ENCODE measurements at places on chromosomes 4 and X.

DNA sequence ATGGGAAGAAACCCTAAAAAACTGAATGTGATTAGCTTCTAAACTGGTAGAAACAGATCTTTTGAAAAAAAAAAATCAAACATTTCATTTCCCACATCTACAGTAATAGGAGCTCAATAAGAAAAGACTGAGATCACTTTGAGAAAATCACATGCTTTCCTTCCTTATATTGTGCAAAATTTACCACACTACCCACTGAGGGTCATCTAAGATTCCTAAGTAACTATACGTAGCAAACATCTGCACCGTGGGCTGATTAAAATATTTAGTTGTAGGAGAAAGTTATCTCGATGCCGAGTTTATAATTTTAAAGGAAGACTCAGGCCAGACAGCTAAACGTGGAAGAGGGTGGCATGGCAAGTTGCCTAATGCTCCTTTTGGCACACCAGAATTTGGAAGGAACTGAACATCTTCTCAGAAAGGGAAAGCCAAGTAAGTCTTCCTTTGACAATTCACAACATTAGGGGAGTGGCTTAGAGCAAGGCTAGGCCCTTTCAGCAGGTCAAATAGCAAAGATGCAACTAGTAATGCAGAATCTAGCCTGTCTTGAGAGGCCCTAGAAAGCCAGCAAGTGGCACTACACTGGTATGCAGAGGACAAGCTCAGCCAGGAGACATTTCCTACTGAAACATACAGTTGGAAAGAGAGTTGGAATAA is 128.0 kb downstream of the TMA16 start:
- DNase-seq, result no peak

- no peak for DNase-seq
Measured at GRCh38 chr4:154741131-154741665, 2.6 kb upstream of the LRAT start.

DNA sequence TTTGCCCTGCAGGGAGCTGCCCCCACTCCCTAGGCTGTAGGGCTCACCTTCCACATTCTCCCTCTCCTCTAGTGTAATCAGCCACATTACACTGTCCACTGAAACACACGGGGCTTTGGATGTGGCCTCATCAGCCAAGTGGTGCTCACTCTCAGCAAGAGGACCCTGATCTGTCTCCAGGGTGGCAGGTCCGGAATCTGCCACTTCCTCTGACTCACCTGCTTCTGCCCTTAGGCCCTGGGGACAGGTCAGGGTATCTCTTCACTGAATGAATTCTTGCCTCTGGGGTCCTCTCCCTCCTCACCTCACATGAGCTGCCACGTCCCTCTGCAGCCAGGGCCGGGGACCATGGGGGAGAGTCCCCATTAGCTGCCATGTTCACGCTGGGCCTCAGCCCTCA is 15.9 kb downstream of the ZNF41 start:
- DNase-seq, result no peak

GRCh38 chrX:48001260-48001659 is 2.5 kb downstream of the ZNF182 start:
- no peak for DNase-seq

- DNase-seq, result no peak
Measured at GRCh38 chr4:97139791-97140190, 1003.5 kb downstream of the STPG2 start.

GRCh38 chr4:139908636-139909437 is 243.2 kb downstream of the MGST2 start:
- no peak for DNase-seq

GRCh38 chrX:18428006-18428405 is 2.6 kb downstream of the CDKL5 start:
- DNase-seq, result no peak

- DNase-seq, result no peak
Measured at GRCh38 chr4:151729731-151730559, 30.9 kb downstream of the GATB start.

DNA sequence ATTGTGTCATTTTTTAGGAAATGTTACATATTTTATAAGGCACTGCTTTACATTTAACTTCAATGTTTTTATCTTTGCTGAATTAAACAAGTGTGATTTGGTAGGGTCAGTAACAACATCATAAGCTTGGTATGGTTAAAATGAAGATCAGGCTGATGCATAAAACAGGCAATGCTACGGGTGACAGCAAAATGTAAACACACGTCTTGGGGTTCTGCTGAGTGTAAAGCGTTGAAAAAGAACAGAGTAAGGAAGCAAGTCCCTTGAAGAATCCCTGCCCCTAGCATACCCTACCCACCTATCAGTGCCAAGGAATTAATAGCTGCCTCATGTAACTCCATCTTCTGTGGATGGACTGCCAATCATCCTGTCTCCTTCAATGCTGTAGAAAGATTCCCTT is 157.0 kb downstream of the CBLL2 start:
- DNase-seq, result no peak

- no peak for DNase-seq
Measured at GRCh38 chr4:26343038-26343398, 22.2 kb downstream of the RBPJ start.

DNA sequence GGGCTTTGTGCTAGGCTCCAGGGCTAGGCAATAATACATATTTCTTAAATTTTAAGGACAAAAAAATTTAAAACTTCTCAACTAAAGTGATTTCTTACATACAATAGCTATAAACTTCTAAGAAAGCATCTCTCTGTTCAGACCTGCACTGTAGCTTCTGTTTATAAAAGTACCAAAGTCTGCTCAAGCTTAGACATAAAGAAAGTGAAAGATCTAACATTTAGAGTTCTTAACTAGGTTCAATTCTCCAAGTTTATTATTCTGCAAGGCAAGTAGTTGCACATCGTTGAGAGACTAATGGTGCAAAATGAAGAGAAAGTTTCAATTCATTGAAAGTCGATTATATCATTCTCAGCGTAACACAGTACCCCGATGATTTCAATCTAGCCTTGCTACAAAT is 857.4 kb upstream of the HTR2C start:
- DNase-seq, result no peak

DNA sequence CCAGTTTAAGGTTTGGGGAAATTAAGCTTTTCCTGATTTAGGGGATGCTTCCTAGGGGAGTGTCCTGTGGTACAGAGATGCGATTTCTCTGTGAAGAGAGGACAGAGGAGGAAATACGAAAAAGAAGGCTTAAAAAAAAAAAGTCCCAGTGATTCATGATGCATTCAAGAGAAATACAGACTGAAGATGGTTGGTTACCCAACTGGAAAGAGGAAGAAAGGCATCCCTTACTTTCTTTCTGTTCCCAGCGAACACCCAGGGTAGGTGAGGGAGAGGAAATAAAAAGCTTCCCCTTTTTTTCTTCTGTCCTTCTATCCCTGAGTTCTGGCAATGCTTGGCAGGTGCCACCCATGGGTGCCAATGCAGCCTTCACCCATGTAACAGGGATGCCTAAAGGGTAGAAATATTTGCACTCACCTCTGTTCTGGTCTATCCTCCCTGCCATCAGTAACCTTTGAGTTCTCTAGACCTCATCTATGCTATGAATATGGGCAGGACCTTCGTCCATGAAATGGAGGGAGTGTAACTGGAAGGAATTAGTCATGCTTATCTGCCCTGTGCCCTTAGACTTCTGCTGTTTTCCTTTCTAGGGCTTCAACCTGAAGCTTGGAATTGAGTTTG is 230.1 kb upstream of the GALNTL6 start:
- DNase-seq, result no peak

GRCh38 chr4:13212936-13213335 is 271.2 kb downstream of the RAB28 start:
- no peak for DNase-seq

DNA sequence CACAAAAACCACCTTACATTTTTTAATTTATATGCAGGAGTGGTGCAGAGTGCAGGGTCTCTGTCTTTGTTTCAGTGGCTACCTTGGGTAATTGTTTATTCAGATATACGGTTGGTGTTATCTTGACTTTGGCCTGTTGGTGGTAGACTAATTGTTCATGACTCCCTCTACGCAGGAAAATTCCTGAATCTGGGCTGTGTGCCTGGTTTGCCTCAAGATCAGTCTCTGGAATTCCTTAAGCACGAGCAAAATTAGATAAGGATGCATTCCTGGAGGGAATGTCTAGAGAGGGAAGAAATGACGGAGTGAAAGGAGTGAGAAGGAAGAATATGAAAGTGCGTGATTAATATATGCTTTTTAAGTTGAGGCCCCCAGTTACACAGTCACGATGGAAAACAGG is 576.9 kb upstream of the PCDH10 start:
- no peak for DNase-seq

GRCh38 chr4:141635736-141636081 is 674 bp upstream of the IL15 start:
- no peak for DNase-seq

- no peak for DNase-seq
Measured at GRCh38 chr4:125464146-125464545, 149.4 kb downstream of the FAT4 start.

DNA sequence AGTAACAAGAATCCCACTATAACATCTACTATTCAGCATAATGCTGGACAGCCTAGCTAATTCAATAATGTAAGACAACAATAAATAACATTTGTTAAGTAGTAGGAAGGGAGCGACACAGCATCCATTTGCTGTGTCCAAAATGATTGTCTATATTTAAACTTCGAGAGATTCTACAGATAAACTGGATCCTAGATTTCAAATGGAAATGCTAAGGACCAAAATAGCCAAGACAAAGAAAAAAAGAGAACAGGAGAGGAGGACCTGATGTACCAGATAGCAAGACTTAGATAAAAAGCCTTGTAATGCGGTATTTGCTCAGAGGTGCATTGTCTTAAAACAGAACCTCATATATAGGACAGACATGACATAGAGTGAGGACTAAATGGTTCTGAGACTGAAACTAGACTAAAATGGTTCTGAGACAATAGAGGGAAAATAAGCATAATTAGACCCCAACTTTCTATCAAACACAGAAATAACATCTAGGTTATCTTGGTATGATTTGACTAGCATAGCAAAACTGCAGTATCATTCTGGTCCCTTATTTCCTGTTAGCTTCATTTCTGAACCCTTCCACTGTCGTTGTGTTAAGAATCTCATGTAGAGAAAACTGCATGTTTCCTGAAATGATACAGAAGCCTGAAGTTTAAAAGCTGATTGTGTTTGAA is 3.8 kb downstream of the HPGDS start:
- no peak for DNase-seq

- no peak for DNase-seq
Measured at GRCh38 chr4:152513078-152513477, 22.8 kb downstream of the FBXW7 start.

DNA sequence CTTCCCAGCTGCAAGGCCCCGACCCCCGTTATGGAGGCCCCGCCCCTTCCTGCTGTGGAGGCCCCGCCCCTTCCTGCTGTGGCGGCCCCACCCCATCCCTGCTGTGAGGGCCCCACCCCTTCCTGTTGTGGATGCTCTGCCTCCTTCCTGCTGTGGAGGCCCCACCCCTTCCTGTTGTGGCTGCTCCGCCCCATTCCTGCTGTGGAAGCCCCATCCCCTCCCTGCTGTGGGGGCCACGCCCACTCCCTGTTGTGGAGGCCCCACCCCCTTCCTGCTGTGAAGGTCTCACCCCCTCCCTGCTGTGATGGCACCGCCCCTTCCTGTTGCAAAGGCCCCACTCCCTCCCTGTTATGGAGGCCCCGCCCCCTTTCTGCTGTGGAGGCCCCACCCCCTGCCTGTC is 104.9 kb upstream of the PSAPL1 start:
- no peak for DNase-seq

DNA sequence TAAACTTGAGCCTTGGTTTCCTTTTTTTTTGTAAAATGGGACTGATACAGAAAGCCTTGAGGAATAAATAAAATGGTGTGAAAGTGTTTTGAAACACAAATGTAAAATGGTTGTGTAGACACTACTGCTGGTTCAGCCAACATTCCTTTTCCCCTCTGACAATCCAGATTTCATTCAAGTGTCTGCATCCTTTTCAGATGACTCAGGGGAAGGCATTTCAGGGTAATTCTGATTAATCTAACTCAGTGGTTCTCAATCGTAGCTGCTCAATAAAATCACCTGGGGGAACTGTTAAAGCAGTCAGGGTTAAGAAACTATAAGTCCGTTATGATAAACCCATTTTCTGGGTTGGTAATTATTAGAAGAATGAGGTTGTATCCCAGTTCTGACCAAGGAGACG is 4.6 kb downstream of the ARHGAP10 start:
- no peak for DNase-seq

DNA sequence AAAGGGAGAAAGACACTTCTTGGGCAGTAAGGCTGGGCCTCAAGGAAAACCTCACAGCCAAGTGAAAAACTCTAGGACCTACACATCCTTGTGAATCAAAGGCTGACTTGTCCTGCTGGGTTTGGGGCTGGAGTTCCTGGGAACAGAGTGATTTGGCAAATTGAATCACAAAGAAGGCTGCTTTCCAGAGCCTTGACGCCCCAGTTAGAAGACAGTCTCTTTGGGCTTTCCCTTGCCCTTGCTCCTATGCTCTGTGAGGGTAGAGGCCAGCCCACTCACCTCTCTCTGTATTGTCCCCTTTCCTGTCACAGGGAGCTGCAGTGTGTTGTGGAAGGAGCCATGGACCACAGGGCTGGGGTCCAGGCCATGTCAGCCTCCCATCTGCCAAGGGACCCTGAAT is 9.6 kb downstream of the AMER1 start:
- DNase-seq, result no peak

DNA sequence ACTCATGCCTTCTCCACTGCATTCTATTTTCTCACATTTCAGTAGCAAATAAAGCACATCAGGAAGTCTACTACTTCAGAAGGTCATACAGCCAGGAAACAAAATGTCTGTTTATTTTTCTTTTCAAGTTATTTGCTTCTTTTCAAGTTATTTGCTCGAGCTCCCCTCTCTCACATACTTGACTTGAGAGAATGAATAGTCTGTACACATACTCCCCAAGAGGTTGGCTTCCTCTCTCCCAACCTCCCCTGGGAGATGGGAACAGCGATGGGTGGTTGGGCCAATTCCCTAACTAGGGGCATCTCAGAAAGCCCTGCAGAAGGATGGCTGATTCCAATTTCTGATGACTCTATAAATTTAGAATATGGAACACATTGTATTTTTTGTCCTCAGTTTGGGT is 64.7 kb upstream of the PTPN13 start:
- DNase-seq, result no peak

GRCh38 chrX:154354516-154354915 is 19.9 kb downstream of the FLNA start:
- DNase-seq, result no peak

DNA sequence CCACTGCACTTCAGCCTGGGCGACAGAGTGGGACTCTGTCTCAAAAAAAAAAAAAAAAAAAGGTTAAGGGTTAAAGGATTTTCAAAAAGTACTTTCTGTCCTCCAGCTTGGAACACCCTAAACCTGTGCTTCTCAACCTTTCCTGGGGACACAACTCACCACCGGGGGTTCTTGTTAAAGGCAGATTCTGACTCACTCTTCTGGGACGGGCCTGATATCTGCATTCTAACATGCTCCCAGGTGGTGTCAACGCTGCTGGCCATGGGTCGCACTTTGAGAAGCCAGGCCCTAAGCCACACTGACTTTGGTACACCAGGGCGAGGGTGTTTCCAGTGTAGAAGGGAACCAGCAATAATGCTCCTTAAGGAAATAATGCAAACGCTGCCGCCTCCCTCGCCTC is 46.1 kb downstream of the AFAP1 start:
- no peak for DNase-seq
